ENCODE measurements at places on chromosomes 16 and 17. TPM values are rescaled to one million over a fixed set of nuclear protein-coding genes. Genes with fewer than 3 reads are reported as not detected.

Gene C16orf96
- not detected for total RNA-seq

- H3K27me3 ChIP-seq: no peaks in the 10 kb centered on the region
- H3K27ac ChIP-seq: peak overlapping the region; percentile 70
- no peak for DNase-seq
- H3K36me3 ChIP-seq: peaks cover 62% of the 10 kb centered on the region
- H3K4me3 ChIP-seq: no peak overlapping the region
Measured at GRCh38 chr16:20865420-20866131, 34.6 kb downstream of the DCUN1D3 start.

- H3K4me1 ChIP-seq: no peaks in the 10 kb centered on the region
- H3K27ac ChIP-seq: no peak overlapping the region
- DNase-seq: no peak
- no peak overlapping the region for H3K4me3 ChIP-seq
- H3K36me3 ChIP-seq: no peaks in the 10 kb centered on the region
- peaks cover 2% of the 10 kb centered on the region for H3K27me3 ChIP-seq
Measured at GRCh38 chr16:8600144-8600775, 9.9 kb upstream of the TMEM114 start.

- no peak overlapping the region for H3K27ac ChIP-seq
- H3K4me3 ChIP-seq: no peak overlapping the region
- no peak for DNase-seq
- no peaks in the 10 kb centered on the region for H3K27me3 ChIP-seq
- peaks cover 12% of the 10 kb centered on the region for H3K4me1 ChIP-seq
Measured at GRCh38 chr16:3656491-3657468, 2.3 kb downstream of the DNASE1 start.

Gene BAIAP3
- total RNA-seq: 0.21 TPM

DNA sequence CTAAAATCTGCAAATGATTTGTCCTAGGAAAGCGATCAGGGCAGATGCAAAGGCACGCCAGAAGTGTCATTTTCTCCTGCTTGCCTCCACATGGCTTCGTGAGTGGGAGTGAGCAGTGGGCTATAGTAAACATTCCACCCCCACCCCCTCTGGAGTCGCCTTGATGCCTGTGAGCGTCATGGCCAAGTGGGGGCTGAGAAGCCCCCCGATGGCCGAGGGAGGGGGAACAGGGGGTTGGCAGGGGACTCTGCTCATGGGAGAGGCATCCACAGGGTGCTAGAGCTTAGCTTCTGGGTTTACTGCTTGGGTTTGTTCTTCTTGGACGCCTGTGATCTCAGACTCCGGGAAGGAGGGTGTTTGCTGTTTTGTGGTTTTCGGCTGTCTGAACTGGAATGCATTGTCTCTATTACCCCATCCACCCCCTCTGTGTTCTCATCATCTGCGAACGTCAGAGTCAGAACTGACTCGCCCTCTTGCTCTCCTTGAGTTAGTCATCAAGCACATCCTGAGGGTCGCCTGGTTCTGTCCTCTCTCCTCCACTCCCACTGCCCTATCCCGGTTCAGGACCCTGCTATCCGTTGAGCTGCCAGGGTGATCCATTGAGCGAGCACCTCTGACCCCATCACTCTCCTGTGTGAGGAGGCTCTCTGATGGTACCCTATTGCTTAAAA lies 15.4 kb downstream of the TNS4 start:
- peaks cover 77% of the 10 kb centered on the region for H3K4me1 ChIP-seq
- DNase-seq: no peak
- no peak overlapping the region for H3K4me3 ChIP-seq
- H3K27ac ChIP-seq: peak overlapping the region; percentile 81
- H3K27me3 ChIP-seq: no peaks in the 10 kb centered on the region

- H3K4me1 ChIP-seq: peaks cover 26% of the 10 kb centered on the region
- no peak overlapping the region for H3K27ac ChIP-seq
- no peaks in the 10 kb centered on the region for H3K36me3 ChIP-seq
- H3K27me3 ChIP-seq: peaks cover 9% of the 10 kb centered on the region
- DNase-seq: no peak
- no peak overlapping the region for H3K4me3 ChIP-seq
Measured at GRCh38 chr17:83151442-83152226, 72.2 kb downstream of the METRNL start.

DNA sequence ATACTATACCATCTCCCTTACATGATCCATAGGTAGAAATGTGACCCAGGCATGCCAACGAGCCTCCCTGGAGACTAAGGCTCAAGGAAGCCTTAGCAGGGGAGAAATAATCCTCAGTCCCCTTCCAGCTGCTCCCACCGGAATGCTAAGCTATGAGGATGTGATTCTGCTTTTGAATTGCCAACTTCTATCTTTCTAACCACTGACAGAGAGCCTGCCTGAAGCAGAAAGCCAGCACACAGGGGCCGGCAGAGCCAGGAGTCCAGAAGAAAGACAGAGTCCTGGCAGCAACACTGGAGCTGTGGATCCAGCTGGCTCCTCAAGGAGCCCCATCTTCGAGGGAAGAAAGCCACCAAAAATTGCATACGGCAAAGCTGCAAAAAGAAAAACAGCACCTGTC lies 579.6 kb upstream of the CDH5 start:
- H3K4me1 ChIP-seq: no peaks in the 10 kb centered on the region
- DNase-seq: no peak
- H3K27me3 ChIP-seq: no peaks in the 10 kb centered on the region
- H3K36me3 ChIP-seq: no peaks in the 10 kb centered on the region
- H3K4me3 ChIP-seq: no peak overlapping the region

- no peak overlapping the region for H3K4me3 ChIP-seq
- H3K4me1 ChIP-seq: peaks cover 10% of the 10 kb centered on the region
- H3K27ac ChIP-seq: no peak overlapping the region
- no peaks in the 10 kb centered on the region for H3K27me3 ChIP-seq
- DNase-seq: no peak
Measured at GRCh38 chr17:76153202-76153601, 12.2 kb upstream of the FOXJ1 start.

GRCh38 chr17:16945136-16945482 lies 26.8 kb downstream of the TNFRSF13B start:
- no peaks in the 10 kb centered on the region for H3K4me1 ChIP-seq
- no peak overlapping the region for H3K4me3 ChIP-seq
- no peak for DNase-seq
- no peaks in the 10 kb centered on the region for H3K36me3 ChIP-seq
- peaks cover 3% of the 10 kb centered on the region for H3K27me3 ChIP-seq

Gene TAC4
- total RNA-seq: not detected

- H3K27me3 ChIP-seq: no peaks in the 10 kb centered on the region
- DNase-seq: no peak
- no peak overlapping the region for H3K27ac ChIP-seq
Measured at GRCh38 chr17:61131585-61131984, 268.1 kb upstream of the TBX2 start.

DNA sequence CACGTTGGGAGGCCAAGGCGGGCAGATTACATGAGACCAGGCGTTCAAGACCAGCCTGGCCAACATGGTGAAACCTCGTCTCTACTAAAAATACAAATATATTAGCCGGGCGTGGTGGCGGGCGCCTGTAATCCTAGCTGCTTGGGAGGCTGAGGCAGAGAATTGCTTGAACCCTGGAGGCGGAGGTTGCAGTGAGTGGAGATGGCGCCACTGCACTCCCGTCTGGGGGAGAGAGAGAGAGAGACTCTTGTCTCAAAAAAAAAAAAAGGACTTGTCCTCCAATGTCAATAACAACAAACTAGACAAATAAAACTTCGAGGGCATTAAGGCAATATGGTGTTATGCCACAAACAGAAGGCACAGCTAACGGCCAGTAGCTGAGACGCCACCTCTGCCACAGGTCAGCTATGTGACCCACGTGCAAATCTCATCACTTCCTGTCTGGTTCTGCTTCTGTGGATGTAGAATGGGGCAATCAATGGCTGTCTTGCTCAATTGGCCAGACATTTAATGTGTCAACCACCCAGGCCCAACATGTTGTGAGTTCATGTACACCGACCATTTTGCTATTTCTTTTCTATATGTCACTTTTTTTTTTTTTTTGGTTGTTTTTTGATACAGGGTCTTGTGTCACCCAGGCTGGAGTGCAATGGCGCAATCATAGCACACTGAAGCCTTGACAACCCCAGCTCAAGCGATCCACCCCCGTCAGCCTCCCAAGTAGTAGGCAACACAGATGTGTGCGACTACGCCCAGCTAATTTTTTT lies 834 bp upstream of the TXNDC11 start:
- peak overlapping the region; percentile 85 for H3K4me3 ChIP-seq
- H3K27ac ChIP-seq: peak overlapping the region; percentile 91
- H3K36me3 ChIP-seq: peaks cover 43% of the 10 kb centered on the region
- H3K27me3 ChIP-seq: no peaks in the 10 kb centered on the region
- peaks cover 43% of the 10 kb centered on the region for H3K4me1 ChIP-seq

DNA sequence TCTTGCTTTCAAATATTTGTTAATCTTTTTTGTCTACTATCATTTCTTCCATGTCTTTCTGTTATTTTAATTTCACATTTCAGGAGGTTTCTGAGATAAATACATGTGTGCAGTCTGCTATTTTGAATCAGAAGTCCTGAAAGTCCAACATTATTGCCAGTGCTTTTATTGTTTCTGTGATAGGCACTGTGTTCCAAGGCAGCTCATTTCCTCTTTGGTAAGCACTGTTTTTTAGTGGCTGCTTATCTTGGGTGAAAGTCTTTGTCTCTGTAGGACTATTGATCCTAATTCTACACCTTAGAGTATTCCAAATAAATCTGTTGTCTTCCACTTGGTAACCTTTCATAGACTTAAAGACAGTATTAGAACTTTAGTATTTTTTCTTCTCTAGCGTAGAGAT lies 76.1 kb downstream of the PPM1E start:
- H3K36me3 ChIP-seq: no peaks in the 10 kb centered on the region
- no peaks in the 10 kb centered on the region for H3K4me1 ChIP-seq
- no peak overlapping the region for H3K4me3 ChIP-seq
- no peak overlapping the region for H3K27ac ChIP-seq
- no peak for DNase-seq

DNA sequence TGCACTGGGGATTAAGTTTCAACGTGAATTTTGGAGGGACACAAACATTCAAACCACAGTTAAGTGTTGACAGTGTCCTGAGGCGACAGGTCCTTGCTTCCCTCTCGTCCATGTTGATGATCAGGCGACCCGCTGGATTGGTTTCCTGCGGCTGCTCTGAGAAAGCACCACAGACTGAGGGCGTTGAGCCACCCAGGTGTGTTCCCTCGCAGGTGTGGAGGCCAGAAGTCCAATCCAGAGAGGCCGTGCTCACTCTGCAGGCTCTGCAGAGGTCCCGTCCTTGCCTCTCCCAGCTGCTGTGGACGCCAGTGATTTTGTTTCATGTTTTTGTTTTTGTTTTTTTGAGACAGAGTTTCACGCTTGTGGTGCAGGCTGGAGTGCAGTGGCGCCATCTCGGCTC lies 22.4 kb upstream of the CBX2 start:
- no peak overlapping the region for H3K27ac ChIP-seq
- no peaks in the 10 kb centered on the region for H3K36me3 ChIP-seq
- no peak for DNase-seq
- peaks cover 9% of the 10 kb centered on the region for H3K4me1 ChIP-seq
- H3K4me3 ChIP-seq: no peak overlapping the region

Data from activated T-helper 2 cell treated with anti-CD3 and anti-CD28 coated beads, Interferon-gamma antibody, Interleukin-2, Interleukin-4, amounts not matched to agents 10 μg/mL and 5 μg/mL and 100 μg/mL, durations not matched to agents 14 hours and 24 hours and 36 hours (primary cell).